ENCODE measurements at places on chromosomes 13 and 19. TPM values are rescaled to one million over a fixed set of nuclear protein-coding genes. Genes with fewer than 3 reads are reported as not detected.

DNA sequence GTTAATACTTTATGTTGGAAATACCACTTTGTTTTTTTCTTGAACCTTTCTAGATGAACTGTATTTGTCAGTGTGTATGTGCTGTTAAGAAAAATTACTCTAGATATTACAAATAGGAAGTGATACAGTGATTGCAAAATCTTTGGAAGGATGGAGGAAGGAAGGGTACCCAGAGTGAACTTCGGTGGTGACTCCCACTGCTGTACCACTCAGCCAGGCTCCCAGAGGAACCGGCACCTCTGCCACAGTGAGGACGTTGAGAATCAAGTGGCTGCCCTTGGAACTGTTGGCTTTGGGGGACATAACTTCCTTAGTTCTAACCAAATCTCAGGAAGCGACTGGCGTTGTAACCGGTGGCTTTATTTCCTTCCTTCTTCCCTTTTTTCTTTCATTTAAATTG, 184.7 kb downstream of the PCCA start:
- DNase-seq: no peak

The LHFPL6 gene
- total RNA-seq: 17.5 TPM

GRCh38 chr19:30335306-30335886, 36.8 kb upstream of the ZNF536 start:
- no peak for DNase-seq

DNA sequence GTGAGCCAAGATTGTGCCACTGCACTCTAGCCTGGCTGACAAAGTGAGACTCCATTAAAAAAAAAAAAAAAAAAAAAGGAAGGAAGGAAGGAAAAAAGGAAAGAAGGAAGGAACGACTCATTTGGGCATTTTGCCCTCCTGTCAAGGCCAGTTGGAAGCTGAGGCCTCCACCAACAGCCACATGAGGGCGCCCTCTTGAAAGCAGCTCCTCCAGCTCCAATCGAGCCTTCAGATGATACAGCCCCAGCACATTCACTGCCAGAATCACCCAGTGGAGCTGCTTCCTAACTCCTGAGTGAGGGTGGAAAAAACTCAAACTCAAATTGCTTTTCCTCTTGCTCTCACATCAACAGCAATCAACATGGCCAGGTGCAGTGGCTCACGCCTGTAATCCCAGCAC, 40.9 kb downstream of the GNG7 start:
- DNase-seq: no peak

All from endothelial cell of umbilical vein (primary cell).